ENCODE measurements at places on chromosomes 13 and 19. TPM values are rescaled to one million over a fixed set of nuclear protein-coding genes. Genes with fewer than 3 reads are reported as not detected.
A peak's percentile ranks its signal among the peaks of the same experiment; 100 is the strongest.

Gene FUT1
- total RNA-seq = 0.10 TPM

Gene STARD13
- total RNA-seq = 11.2 TPM

Gene SPRY2
- total RNA-seq = 45.6 TPM

GRCh38 chr13:27797228-27797624, 4.9 kb downstream of the GSX1 start:
- peak; percentile 46 for DNase-seq

- DNase-seq = peak; percentile 49
These were observed 32.5 kb downstream of the CCDC70 start for GRCh38 chr13:51894239-51894638.

Gene ZNF878
- not detected for total RNA-seq

Gene NDUFA3
- 40.8 TPM for total RNA-seq

- DNase-seq = peak; percentile 50
These were observed 17.2 kb downstream of the PKN1 start for GRCh38 chr19:14450168-14450874.

Gene ELSPBP1
- not detected for total RNA-seq

- DNase-seq = peak; percentile 40
These were observed 37.6 kb upstream of the SHKBP1 start for GRCh38 chr19:40539070-40539469.

Gene SMIM44
- total RNA-seq = not detected

DNA sequence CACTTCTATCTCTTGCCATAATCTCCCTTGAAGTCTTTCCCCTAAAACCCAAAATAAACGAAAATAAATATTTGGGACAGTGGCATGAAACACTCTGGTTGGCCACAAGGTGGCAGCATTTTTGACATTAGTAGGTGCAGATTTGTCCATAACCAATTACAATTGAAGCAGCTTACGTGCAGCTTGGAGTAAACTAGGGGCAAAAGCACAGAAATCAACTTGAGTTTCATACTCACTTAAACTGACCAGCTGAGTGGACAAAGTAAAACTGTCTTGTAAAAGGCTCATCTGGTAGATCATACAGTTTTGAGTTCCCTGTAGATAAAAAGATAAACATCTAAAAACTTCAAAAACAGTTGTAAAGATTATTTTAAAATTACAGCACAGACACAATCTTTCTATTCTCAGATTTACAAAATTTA, 18.8 kb downstream of the PDCD5 start:
- no peak for DNase-seq

DNA sequence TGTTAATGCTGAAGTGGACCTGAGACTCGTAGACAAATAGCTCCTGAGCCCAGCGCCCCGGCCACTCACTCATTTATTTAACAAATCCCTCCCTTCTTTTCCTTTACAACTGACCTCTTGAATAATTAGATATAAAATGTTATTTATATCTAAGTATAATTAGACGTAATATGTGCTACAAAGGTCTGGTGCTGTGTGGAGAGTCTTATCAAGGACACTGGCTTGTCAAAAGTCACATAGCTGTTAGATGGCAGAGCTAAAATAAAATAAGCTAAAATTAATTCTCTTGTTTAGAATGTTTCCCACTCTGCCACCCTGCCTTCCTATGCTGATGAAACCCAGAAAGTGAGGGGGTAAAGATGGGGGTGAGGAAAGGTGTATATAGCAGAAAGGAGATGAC, 73.0 kb upstream of the FAM216B start:
- DNase-seq = no peak

GRCh38 chr19:27974082-27974513, 1238.9 kb downstream of the UQCRFS1 start:
- peak; percentile 21 for DNase-seq

Gene HCST
- not detected for total RNA-seq

- DNase-seq = no peak
These were observed 14.4 kb downstream of the ZNF627 start for GRCh38 chr19:11611730-11612129.

GRCh38 chr13:85486663-85487062, 312.6 kb downstream of the SLITRK6 start:
- DNase-seq = no peak

DNA sequence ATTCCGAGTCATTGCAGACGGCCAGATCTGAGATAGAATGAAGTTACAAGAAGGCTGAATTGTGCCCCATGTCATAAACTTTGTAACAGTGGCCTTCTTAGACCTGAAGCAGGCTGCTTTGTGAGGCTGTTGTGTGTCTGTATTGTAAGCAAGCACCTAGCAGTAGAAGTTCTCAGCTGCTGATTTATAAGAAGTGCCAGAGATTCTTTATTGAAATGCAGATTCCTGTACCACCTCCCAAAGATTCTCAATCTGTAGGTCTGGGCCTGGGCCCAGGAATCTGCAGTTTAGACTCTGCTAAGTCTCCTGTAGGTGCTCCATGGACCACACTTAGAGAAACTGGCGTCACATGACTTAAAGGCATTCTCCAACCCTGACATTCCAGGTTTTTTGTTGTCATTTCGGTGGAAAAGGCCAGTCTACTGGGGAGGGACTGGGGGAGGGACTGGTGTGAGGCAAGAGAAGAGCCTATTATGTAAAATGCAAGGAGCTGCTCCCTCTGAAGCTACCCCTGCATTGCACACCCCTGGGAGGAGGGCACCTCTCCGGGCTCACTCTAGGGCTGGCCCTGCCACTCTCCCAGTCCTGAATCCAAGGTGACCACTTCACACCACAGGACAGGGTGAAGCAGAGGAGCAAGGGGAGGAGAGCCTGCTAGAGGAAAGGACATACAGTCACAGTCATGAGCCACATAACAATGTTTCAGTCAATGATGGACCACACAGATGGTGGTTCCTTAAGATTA, 769 bp upstream of the TMEM272 start:
- DNase-seq = no peak

DNA sequence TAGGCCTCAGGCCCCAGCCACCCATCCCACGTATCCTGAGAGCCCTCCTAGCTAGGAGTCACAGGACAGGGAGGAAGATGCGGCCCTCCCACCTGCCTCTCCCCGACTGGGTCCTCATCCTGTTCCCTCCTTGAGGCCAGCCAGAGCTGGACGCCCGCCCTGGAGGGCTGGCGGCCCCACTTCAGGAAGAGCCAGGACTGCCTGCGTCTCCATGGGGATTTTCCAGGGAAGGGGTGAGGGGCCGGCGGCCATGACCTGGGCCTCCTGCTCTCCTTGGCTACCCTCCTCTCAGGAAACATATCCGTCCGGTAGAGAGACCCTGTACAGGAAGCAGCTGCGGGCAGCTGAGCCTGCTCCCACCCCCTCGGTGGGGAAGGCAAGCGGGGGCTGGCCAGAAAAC, 11.3 kb upstream of the PRKD2 start:
- DNase-seq = no peak

- DNase-seq = no peak
These were observed 24.4 kb upstream of the C1QTNF9 start for GRCh38 chr13:24284889-24285565.

Gene LAIR2
- not detected for total RNA-seq

Gene DPF1
- total RNA-seq = 9.1 TPM

- DNase-seq = peak; percentile 77
These were observed 4.9 kb upstream of the LYPD3 start for GRCh38 chr19:43470288-43470687.

- no peak for DNase-seq
These were observed 324.1 kb upstream of the KLHL1 start for GRCh38 chr13:70432276-70432805.

Gene URAD
- total RNA-seq = not detected

Gene FCER2
- total RNA-seq = not detected

- no peak for DNase-seq
These were observed 519.9 kb downstream of the PCDH17 start for GRCh38 chr13:58151452-58151851.

DNA sequence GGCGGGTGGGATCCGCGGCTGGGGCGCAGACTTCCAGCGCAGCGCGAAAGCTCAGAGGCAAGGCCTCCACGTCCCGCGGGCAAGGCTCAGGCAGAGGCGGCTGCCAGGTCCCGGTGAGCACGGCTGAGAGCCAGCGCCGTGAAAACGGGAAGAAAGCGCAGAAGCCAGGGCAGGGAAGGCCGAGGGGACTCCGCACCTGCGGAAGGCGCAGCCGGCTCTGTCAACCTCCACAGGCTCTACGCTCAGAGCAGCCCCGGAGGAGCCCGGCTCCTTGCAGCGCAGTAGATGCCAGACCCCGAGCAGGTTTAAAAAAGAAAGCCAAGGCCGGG, 131.0 kb downstream of the RNF17 start:
- DNase-seq = no peak

DNA sequence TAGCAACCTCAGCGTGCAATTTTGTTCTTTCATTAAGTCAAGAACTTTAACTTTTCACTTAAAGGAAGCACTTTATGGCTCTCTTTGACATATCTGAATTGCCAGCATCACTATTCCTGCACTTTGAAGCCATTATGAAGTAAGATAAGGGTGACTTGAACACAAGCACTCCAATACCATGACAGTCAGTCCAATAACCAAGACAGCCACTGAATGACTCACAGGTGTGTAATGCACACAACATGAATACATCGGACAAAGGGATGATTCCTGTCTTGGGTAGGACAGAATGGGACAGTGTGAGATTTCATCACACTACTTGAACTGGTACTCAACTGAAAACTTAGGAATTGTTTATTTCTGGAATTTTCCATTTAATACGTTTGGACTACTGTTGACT, 233.7 kb upstream of the IPO5 start:
- DNase-seq = peak; percentile 39

DNA sequence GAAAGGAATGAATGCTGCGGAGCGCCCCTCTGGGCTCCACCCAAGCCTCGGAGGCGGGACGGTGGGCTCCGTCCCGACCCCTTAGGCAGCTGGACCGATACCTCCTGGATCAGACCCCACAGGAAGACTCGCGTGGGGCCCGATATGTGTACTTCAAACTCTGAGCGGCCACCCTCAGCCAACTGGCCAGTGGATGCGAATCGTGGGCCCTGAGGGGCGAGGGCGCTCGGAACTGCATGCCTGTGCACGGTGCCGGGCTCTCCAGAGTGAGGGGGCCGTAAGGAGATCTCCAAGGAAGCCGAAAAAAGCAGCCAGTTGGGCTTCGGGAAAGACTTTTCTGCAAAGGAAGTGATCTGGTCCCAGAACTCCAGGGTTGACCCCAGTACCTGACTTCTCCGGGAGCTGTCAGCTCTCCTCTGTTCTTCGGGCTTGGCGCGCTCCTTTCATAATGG, 8.6 kb downstream of the PDX1 start:
- DNase-seq = no peak

DNA sequence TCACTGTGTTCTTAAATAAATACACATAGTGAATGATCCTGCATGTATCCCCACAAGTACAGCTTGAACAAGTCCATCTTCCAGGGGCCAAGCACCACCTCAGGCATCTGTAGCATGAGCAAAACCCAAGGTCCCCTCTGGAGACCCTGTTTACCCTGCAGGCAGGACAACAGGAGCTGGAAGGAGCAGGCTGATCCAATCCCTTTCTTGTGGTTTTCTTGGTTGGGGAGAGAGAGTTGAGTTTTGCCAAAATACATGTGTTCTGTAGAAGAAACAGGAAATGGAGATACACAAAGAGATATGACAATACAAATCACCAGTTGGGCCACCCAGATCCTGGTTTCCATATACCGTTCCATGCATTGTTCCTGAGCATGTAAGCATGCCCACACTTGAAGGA, 92.8 kb downstream of the SHISA2 start:
- DNase-seq = no peak

Gene ZBTB7A
- total RNA-seq = 17.2 TPM

Gene ITGBL1
- 39.5 TPM for total RNA-seq

DNA sequence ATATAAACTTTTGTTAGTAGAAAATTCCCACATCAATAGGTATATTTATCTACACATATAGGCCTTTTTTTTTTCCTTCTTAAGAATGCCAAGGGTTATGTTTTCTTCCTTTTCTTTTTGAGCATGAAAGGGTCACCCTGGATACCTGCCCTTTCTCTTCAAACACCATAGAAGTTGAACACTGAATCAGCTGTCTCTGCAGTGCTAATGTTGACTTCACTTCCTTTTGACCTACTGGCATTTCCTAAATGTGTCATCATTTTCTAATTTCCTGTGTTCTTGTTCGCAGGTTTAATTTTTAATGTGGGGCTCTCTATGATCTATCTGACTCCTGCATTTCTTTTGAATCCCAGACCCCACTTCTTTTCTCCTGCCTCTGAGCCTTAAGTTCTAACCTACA, 532.0 kb downstream of the GPC6 start:
- peak; percentile 69 for DNase-seq

DNA sequence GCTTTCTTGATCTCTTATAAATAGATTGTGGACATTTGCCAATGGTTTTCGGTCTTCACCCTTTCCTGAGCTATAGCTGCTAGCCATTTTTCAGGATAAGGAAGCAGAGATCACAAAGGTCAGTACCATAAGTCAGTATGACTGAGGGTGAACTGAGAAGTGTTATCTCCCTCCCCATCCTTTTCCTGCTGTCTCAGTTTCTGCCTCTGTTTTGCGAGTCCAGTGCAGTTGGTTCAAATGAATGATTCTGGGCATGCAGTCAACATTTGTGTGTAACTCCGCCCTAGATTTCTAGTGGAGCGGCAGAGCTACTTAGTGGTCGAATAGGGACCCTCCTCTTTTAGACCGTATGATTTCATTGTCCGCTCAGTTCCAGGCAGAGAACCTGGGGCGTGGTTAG, 460.8 kb upstream of the ARGLU1 start:
- DNase-seq = no peak

GRCh38 chr19:6018786-6019185, 40.8 kb upstream of the RANBP3 start:
- no peak for DNase-seq
